ENCODE measurements at places on chromosomes 5 and 9.
A peak's percentile ranks its signal among the peaks of the same experiment; 100 is the strongest.

GRCh38 chr5:78927657-78928282, 57.3 kb downstream of the ARSB start:
- DNase-seq = no peak

- DNase-seq = no peak
These were observed 12.6 kb downstream of the HABP4 start for GRCh38 chr9:96462541-96462940.

- no peak for DNase-seq
These were observed 878 bp downstream of the HIGD2A start for GRCh38 chr5:176389135-176390123.

DNA sequence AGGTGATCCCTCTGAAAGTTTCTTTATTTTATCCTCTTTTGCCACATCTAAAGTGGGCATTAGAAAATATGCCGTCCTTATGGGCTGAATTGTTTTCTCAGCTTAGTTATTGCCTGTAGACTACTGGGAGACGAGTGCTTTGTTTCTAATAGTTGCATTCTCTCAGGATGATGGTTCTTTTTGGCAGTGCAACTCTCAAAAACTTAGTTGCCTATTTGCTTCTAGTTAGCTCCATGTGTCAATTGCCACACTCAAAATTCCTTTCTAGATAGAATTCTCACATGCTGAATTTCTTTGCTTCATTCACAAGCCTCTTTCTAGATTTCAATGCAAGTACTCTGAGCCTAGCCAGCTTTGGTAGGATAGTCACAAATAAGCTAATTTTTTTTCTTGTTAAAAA, 155.5 kb downstream of the FGF10 start:
- no peak for DNase-seq

DNA sequence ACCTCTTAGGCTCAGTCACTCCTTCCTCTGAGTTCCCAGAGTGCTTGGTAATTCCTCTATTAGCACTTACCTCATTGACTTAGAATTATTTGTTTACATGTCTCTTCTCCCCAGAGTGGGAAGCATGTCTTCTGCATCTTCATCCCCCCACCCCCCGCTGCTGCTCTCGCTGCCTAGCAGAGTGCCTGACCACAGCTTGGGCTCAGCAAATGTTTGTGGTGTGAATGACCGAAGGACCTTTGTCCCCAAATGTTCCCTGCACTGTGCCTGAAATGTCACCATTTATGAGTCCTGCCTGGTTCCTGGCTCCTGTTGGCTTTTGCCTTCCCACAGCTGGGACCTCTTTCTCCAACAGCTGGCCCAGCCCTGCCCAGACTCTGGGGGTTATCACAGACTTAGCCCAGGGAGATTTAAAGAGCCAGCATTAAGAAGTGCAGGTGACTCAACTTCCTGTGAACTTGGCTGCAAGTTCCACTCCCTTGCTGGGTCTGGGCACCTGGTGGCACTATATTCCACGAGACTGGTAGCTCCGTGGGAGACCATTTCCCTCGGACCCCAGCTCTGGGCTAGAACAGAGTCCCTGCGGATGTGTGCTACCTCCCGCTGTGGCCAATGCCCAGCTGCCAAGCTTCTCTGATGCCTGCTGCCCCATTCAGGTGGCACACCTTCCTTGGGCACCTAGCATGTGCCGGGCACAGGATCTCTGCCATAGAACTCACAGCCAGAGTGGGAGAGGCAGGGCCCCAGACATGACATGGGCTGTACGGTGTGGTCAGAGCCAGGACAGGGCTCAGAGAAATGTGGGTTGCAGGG, 1.8 kb upstream of the HMCN2 start:
- no peak for DNase-seq

GRCh38 chr5:180816608-180817534, 14.3 kb upstream of the MGAT1 start:
- no peak for DNase-seq

- DNase-seq = no peak
These were observed 69.0 kb upstream of the TNFAIP8 start for GRCh38 chr5:119286511-119287488.

- no peak for DNase-seq
These were observed 171.0 kb downstream of the MSX2 start for GRCh38 chr5:174895360-174895759.

GRCh38 chr5:109656829-109657228, 32.9 kb upstream of the MAN2A1 start:
- DNase-seq = no peak

GRCh38 chr9:86854898-86855523, 92.3 kb downstream of the GAS1 start:
- DNase-seq = peak; percentile 80

All from spinal cord (tissue), 10 donors.